Activated T-helper 1 cell treated with anti-CD3 and anti-CD28 coated beads, Interleukin-2, amount 50 U/mL, for 16 hours (primary cell): ENCODE measurements at places on chromosomes 2 and 18.

- no peak for DNase-seq
Observed at GRCh38 chr2:224670203-224670602, 46.0 kb downstream of the CCDC195 start.

DNA sequence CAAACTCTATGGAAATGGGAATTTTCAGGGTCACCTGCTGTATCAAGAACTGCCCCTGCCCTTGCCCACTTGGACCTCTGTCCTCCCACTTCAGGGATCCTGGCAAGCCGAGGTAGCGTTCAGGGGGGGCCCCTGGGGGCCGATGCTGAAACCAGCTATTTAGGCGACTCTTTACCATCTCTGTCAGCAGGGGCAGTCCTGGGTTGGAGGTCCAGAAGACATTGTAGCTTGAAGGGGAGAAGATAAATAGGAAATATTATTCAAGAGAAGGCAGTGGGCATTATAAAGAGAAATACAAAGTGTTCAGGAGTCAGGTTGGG lies 2.4 kb downstream of the MOGS start:
- DNase-seq, result no peak

DNA sequence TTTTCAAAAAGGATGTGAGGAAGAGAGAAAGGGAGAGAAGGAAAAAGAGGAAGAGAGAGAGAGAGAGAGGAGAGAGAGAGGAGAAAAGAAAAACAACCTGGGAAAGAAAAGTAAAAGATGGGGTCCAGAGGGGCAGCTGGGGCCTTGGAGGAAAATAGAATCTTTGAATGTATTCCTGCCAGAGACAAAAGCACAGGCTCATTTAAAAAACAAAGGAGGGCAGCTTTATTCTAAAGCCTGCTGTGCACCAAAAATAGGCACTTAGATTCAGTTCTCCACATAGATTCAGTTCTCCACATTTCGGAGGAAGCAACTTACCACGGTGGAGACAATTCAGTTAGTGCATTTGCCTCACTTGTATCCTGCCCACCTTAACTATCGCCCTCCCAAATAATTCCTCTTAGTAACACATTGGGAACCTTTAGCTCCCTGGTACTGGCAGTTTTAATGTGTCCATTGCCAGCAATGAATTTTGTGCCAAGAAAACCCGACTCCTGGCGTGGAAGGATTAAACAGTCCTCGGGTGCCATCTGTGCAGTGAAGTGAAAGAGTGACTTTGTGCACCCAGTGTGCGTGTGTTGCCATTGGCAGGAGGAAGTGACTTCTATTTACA lies 71.3 kb downstream of the DPP4 start:
- no peak for DNase-seq

GRCh38 chr2:59395119-59395518 lies 1154.0 kb upstream of the FANCL start:
- no peak for DNase-seq

GRCh38 chr2:181862583-181863281 lies 28.8 kb upstream of the ITPRID2 start:
- DNase-seq, result no peak

DNA sequence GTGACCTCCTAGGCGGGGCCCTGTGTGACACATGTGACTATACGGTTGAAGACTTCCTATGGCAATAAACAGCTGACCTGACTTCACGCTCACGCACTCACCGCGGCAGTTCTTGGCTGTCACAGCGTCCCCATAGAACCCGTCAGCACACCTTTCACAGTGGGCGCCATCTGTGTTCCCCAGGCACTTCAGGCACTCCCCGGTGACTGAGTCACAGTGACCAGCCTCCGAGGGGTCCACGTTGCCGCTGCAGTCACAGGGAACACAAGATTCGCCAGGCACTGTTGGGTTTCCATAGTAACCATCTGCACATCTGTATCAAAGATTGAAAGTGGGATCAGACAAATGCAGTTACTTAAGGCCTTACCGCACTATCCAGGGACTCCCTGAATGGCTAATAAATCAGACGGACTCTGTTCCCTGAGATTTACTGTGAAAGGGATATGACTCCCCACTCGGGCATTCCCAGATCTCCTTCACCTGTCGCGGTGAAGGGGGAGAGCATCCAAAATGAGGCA lies 94.5 kb downstream of the LAMA1 start:
- no peak for DNase-seq

- DNase-seq, result no peak
Observed at GRCh38 chr2:112686348-112687217, 34.2 kb upstream of the NT5DC4 start.

GRCh38 chr2:233385489-233386044 lies 31.3 kb downstream of the DGKD start:
- no peak for DNase-seq

DNA sequence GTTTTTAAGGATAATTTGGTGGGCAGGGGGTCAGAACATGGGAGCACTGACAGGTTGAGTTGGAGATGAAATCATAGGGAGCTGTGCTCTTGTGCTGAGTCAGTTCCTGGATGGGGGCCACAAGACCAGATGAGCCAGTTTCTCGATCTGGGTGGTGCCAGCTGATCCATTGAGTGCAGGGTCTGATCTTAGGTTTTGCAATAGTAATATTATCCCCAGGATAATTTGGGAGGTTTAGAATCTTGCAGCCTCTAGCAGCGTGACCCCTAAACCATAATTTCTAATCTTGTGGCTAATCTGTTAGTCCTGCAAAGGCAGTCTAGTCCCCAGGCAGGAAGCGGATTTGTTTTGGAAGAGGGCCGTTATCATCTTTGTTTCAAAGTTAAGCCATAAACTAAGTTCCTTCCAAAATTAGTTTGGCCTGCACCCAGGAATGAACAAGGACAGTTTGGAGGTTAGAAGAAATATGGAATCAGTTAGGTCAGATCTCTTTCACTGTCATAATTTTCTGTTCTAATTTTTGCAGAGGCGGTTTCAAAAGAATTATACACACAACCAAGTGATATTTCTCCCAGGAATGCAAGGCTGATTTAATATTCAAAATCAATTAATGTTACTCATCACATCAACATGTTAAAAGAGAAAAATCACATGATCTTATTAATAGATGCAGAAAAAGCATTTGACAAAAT lies 23.0 kb downstream of the DBI start:
- no peak for DNase-seq

- DNase-seq, result no peak
Observed at GRCh38 chr18:35497027-35497369, 762 bp downstream of the INO80C start.

- no peak for DNase-seq
Observed at GRCh38 chr18:27797484-27797883, 379.4 kb downstream of the CDH2 start.

GRCh38 chr2:129620411-129620810 lies 359.1 kb upstream of the RAB6C start:
- no peak for DNase-seq

DNA sequence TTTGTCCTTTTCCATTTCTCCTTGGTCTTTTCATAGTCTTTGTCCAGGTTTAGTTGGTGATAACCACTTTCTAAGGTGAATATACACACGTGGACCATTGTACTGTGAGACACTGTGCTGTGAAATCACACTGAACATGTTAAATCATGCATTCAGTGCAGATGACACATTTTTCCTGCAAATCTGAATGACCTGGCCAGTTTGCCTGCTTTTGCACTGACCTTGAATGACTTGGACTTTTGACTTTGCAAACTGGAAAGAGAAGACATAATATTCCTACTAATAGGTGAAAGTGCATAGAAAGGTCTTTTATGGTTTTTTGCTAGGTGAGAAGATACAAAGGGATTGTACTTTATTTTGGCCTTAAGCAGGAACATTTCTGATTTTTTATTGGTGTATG lies 21.7 kb upstream of the PHLPP1 start:
- no peak for DNase-seq

DNA sequence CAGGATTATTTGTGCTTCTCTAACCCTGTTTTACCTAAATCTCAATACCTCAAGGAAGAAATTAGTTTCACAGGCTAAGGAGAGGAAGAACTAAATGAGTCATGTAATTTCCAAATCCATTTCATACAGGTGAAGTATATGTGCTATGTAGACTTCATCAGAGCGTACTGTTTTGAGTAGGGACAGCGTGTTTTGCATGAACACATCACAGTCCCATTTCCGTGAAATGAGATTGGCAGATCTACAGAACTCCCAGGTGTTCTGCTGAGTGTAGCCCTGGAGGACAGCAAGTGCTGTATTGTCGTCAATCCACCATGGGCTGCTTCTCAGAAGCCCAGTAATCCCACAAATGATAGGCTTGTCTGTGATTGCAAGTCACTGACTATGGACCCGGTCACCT lies 97.7 kb downstream of the XRCC5 start:
- no peak for DNase-seq

GRCh38 chr2:8239531-8240088 lies 442.2 kb upstream of the ID2 start:
- no peak for DNase-seq

GRCh38 chr2:134679294-134679693 lies 39.5 kb downstream of the TMEM163 start:
- no peak for DNase-seq

DNA sequence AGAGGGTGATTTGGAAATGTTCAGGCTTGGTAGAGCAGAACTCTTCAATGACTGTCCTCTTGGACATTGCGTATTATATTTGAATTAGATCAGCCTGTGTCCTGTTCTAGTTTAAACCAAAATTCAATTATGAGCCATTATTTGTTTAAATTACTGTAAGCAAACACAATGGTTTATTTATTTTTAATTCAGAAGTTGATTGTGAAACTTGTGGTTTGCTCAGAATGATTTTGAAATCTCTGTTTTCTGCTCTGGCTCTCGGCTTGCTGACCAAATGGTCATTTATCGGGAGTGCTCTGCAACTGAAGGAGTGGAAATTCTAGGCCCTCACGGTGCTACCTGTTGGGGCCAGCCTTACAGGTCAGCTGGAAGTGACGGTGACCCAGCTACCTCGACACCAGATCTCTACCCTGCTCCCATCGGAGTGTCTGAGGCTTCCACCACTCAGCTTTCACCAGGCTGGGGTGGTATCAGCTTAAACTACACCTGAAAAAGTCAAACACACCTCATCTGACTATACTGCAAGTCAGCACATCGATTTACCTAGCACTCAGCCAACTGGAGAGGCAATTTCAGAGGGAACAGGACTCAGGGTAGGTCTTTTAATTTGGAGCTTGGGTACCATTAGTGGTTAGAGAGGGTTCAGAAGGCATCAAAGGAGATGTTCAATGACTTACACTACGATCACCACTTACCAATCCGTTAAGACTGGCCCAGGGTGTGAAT lies 36.8 kb upstream of the GPD2 start:
- DNase-seq, result no peak

DNA sequence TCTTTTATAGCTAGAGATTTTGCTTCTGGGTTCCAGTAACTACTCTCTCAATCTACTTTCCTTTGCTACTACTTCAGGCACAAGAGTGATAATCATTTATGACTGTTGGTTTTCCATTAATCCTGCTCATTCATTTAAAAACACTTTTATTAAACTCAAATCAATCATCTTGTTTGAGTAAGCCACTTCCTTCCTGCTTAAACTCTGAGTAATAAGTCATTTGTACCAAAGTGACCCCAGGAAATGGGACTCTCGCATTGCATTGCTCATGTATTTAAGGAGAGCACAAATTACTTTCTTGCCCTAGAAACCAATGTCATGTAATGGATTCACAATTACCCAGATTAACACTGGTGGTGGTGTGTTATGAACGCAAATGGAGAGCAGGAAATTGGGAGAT lies 270.7 kb upstream of the HNMT start:
- no peak for DNase-seq
